ENCODE measurements at places on chromosomes 5 and 9. TPM values are rescaled to one million over a fixed set of nuclear protein-coding genes. Genes with fewer than 3 reads are reported as not detected.

Gene DIMT1
- 55.1 TPM for total RNA-seq

Gene SPINK4
- not detected for total RNA-seq

Gene CAMK4
- 0.88 TPM for total RNA-seq

Gene WNT8A
- total RNA-seq, result not detected

Gene C8G
- 0.75 TPM for total RNA-seq

Gene FOXE1
- total RNA-seq, result not detected

Gene CDX1
- not detected for total RNA-seq

Gene C5
- total RNA-seq, result 4.4 TPM

Gene SLC45A2
- 0.31 TPM for total RNA-seq

Gene CTNND2
- total RNA-seq, result not detected

Gene NSA2
- 111 TPM for total RNA-seq

DNA sequence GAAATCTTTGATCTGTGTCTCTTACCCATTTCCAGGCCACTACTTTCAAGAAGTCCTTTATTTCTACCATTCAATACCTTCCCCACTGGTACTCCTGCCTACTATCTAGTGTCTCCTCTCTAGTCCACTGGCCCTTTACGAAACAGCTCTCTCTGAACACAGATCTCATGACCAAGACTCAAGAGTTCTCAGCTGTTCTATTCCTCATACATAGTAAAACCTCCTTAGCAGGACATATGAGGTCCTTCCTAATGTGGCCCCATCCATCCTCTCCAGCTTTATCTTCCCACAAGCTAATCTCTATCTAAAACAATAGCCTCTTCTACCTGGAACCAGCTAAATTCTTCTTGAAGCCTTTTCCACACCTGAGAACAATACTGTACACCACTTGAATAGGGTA lies 2.6 kb downstream of the TEX10 start:
- no peak for DNase-seq

DNA sequence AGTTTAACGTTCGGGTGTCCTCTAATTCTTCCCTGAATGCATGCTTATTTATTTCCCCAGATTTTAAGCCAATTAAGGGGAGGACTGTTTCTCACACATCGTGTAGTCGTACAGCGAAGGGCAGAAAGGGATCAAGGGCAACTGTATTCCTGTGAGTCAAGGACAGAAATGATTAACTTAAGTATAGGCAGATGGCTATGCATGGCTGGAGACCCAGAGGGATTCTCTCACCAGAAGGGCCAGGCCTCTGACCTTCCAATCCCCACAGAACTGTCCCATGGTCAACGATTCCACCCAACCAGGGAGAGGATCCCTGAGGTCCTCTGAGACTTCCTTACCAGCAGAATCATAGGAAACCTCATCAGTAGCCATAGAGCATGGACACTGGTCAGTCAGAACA lies 161.8 kb upstream of the MAP1B start:
- DNase-seq, result no peak

DNA sequence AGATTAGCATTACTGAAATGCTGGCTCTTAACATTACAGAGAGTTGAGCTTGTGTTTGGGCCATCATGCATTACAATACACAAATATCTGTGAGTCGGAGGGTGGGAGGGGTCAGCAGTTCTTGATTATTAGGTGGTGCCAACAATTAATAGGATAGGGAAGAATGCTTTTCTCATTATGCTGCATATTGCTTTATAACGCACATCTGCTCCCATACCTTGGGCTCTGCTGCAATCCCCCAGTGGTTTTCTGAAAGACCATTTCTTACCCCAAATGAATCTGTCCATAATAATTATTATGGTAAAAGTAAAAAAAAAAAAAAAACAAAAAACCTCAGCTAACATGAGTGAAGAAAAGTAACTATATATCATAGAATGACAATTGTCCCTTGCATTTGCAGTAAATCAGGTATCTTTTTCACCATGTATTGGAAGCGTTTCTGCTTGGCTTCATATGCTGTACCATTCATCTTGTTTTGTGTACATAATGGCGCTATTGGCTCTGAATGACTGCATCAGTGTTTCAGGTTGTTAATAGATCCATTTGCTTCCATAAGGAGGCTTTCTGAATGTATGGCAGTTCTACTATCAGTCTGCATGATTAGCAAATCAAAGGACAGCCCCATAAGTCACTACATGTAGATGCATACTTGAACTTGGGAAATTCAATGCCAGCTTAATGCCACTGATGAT lies 75.9 kb downstream of the CAVIN4 start:
- DNase-seq, result no peak

- no peak for DNase-seq
Measured at GRCh38 chr5:2149195-2149539, 266.4 kb upstream of the IRX4 start.

DNA sequence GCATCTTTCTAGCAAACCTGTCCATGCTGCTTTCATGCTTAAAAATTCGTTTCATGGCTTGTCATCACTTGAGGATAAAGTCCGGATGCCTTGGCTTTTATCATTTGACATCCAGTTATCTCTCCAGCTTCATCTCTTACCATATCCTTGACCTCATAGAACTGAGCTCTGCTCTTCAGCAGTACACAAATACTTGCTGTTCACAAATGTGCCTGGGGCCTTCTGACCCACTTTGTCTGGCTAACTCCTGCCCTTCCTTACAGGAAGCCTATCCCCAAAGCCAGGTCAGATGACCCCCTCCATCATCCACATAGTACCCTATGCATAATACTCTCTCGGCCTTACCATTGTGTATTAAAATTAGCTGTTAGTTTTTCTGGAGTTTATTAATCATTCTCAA lies 249.1 kb downstream of the SAXO1 start:
- DNase-seq, result no peak

DNA sequence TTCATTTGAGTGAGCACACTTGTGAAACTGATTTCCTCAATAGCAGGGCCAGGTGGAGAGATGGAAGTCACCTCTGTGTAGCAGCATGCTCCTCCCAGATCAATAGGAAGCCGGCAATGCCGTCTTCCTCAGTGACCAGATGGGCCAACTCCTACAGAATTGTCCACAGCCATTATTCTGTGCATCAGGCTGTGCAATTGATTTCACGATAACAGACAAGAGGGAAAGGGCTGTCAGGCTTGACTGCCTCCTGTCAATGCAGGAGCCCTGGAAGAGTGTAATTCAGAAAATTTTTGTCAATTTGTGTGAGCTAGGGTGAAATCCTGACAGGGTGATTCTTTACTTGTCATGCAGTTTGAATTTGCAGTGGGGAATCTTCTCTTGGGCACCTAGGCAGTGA lies 838.4 kb upstream of the NUDT12 start:
- no peak for DNase-seq

GRCh38 chr5:113295111-113295539 lies 139.7 kb downstream of the TSSK1B start:
- no peak for DNase-seq

GRCh38 chr5:147818290-147818689 lies 13.2 kb downstream of the SPINK1 start:
- DNase-seq, result no peak

GRCh38 chr9:75930730-75931321 lies 40.4 kb downstream of the PCSK5 start:
- DNase-seq, result no peak

DNA sequence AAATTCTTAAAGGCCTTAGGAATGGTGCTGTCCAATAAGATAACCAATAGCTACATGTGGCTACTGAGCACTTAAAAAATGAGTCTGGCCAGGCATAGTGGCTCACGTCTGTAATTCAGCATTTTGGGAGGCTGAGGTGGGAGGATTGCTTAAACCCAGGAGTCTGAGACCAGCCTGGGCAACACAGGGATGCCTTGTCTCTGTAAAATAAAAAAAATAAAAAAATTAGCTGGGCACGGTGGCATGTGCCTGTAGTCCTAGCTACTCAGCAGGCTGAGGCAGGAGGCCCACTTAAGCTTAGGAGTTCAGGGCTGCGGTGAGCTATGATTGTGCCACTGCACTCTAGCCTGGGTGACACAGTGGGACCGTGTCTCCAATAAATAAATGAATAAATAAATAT lies 1.3 kb upstream of the SLC22A5 start:
- no peak for DNase-seq

- DNase-seq, result no peak
Measured at GRCh38 chr5:127337876-127338275, 47.3 kb downstream of the MEGF10 start.

DNA sequence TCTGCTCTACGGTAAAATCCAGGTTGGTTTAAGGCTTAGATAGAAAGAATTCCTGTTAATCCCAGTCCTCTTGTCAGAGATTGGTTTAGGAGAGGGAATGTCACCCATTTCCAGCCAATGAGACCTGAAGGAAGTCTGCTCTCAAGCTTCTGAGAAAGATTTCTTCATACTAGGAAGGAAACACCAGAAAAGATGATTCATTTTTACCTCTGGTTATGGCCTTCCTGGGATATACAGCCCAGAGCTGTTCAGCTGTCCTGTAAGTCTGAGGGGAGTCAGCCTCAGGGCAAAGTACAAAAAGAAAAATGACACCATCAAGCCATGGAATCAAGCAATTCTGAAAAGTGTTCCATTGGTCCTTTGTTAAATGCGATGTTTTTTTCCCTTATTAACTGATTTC lies 18.6 kb upstream of the CFAP95 start:
- DNase-seq, result no peak

- no peak for DNase-seq
Measured at GRCh38 chr9:121564504-121565260, 65.0 kb upstream of the GGTA1 start.

DNA sequence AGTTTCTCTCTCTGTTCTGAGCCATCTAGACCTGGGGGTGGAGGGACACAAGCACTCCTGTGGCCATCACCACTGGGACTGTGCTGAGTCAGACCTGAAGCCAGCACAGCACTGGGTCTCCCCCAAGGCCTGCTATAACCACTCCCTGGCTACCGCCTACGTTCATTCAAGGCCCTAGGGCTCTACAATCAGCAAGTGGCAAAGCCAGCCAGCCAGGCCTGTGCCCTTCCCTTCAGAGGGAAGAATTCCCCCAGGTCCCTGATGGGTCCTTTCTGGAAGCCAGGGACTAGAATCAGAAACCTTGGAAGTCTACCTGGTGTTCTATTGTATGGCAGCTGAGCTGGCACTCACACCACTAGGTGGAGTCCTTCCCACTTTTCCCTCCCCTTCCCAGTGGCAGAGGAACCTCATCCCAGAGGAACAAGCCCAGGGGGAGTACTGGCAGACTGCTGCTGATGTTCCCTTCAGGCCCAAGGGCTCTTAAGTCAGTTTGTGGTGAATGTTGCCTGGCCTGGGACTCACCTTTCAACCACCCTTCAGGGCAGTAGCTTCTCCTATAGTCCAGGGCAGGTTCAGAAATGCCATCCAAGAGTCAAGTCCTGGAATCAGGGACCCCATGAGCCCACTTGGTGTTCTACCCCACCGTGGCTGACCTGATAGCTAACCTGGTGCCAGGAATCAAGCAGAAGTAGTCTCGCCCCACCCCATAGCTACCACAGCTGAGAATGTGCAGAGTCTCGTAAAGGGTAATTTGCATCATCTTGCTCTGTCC lies 20.0 kb downstream of the JMY start:
- peak; percentile 66 for DNase-seq

GRCh38 chr5:7250611-7251010 lies 145.3 kb upstream of the ADCY2 start:
- no peak for DNase-seq

- DNase-seq, result no peak
Measured at GRCh38 chr9:69193685-69194032, 19.6 kb downstream of the TJP2 start.

- peak; percentile 71 for DNase-seq
Measured at GRCh38 chr9:137878146-137878941, 762 bp downstream of the CACNA1B start.

DNA sequence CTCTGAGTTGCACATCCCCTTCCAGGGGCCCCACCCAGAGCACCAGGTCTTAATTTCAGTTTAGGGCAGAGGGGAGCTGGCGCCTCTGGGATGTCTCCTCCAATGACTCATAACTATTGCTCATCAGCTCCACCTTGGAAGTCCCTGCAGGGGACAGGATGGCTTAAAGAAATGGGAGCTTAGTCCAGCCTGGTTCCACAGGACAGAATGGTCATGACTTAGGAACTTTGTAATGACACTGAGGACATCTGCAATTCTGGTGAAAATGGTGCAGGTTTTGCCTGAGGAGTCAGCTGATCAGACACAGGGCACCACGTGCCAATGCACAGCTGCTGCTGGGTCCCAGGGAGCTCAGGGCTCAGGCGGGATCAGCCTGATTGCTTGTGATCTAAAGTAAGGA lies 16.4 kb upstream of the PPP1R26 start:
- DNase-seq, result peak; percentile 31

GRCh38 chr9:128211186-128211980 lies 8.2 kb downstream of the DNM1 start:
- DNase-seq, result no peak

DNA sequence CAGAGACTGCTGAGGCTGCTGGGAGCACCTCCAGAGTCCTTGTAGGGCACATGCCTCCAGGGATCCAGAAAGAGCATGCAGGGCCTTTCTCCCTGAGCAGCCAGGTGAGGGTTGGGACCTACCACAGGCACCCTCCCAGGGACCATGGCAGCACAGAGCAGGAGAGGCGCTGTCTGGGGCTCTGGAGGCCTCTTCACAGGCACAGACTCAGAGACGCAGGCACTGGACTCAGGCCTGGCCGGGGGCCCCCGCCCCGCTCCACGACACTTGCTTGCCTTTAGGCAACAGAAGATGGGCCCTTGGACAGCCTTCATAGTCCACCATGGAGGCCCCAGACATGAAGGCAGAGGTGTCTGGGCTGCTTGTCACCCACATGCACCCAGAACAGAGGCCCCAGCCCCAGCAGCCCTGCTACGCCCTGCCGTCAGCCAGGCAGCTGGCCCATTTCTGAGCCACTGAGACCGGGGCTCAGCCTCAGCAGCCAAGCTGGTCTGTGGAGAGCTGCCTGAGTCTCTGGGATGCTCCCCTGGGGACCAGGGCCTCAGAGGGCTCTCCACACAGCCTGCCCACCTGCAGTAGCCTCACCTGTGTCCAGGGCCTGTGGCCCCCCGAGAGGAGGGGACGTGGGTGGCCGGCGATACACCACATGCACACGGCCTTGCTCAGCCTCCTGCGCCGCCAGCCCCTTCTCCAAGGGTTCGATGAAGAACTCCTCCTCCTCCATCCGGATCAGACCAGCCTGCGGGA lies 72.8 kb downstream of the ADAMTS2 start:
- no peak for DNase-seq

GRCh38 chr5:26625099-26625498 lies 413.3 kb downstream of the CDH9 start:
- DNase-seq, result no peak

DNA sequence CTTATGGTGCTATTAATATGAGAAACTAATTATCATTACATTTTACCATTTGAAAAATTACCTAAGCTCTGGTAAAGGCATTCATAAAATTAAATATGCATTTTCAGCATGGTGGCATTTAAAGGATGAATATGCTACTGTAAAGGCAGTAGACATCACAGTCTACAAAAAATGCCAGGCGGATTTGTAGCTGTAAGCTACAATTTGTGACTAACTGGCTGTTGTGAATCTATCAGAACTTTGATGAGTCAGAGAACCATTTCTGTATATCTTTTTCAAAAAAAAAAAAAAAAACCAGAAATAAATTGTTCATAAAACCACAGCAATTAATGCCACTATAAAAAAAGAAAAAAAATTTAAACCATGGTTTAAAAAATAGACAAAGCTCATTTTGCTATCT lies 186.3 kb downstream of the NFIB start:
- DNase-seq, result no peak

Data from A673 (cell line).